ENCODE measurements at places on chromosomes 7 and 10. TPM values are rescaled to one million over a fixed set of nuclear protein-coding genes. Genes with fewer than 3 reads are reported as not detected.

DNA sequence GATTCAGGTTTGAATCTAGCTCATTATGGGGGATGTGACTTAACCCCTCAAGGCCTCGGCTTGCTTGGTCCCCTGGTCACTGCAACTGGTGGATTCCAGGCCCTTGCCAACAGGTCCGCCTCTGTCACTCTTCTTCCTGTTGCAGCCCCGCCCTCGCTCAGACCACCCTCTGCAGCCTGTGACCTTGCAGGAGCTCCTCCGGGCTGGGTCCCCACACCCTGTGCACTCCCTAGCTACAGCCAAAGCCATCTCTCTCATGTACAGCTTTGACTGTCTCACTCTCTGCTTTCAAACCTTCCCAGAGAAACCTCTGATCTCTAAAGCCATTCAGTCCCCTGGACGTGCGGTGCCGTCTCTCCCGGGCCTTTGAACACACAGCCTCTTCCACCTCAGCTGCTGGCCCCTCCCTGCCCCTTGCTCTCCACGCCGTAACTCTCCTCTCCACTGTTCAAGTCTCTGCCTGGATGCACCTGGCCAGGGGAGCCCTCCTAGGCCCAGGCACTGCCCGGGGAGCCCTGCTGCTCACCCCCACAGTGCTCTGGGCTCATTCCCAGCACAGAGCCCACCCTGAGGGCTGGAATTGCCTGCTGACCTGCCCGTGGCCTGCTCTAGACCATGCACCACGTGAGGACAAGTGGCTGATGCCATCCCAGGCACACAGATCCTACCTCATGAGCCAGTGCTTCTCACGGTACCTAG, 485.8 kb upstream of the FOXK1 start:
- no peak overlapping the region for H3K4me3 ChIP-seq
- H3K36me3 ChIP-seq = no peaks in the 10 kb centered on the region

GRCh38 chr7:132131196-132131595, 445.1 kb downstream of the PLXNA4 start:
- no peaks in the 10 kb centered on the region for H3K36me3 ChIP-seq
- no peak for DNase-seq
- H3K4me1 ChIP-seq = no peaks in the 10 kb centered on the region
- no peak overlapping the region for H3K4me3 ChIP-seq

BMS1 gene
- total RNA-seq = 17.3 TPM

- H3K27ac ChIP-seq = no peak overlapping the region
- H3K4me1 ChIP-seq = no peaks in the 10 kb centered on the region
- H3K36me3 ChIP-seq = no peaks in the 10 kb centered on the region
- H3K4me3 ChIP-seq = no peak overlapping the region
- no peak for DNase-seq
Observed at GRCh38 chr10:120514035-120514620, 57.1 kb downstream of the PLPP4 start.

DNA sequence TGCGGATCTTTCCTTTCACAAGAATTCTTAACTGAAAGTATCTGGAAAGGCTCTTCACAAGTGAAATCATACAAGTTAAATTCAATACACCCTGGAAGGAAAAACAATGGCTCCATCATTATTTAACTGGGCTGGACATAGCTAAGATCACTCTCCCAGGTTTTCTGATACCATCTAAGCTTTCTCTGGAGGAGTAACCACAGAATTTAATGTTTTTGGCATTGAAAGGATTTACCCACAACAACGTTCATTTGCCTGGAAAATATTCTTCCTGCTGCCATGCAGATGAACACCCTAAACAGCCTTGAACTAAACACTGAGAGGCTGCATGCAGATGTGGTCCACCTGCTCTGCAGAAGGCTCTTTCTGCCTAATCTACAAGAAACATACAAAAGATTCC, 4.3 kb downstream of the NEBL start:
- no peak overlapping the region for H3K27ac ChIP-seq
- H3K27me3 ChIP-seq = no peaks in the 10 kb centered on the region
- H3K36me3 ChIP-seq = no peaks in the 10 kb centered on the region
- no peaks in the 10 kb centered on the region for H3K4me1 ChIP-seq
- DNase-seq = no peak
- H3K4me3 ChIP-seq = no peak overlapping the region

- no peak for DNase-seq
- H3K36me3 ChIP-seq = no peaks in the 10 kb centered on the region
- no peaks in the 10 kb centered on the region for H3K4me1 ChIP-seq
Observed at GRCh38 chr10:13945390-13946208, 358.8 kb downstream of the PRPF18 start.

DNA sequence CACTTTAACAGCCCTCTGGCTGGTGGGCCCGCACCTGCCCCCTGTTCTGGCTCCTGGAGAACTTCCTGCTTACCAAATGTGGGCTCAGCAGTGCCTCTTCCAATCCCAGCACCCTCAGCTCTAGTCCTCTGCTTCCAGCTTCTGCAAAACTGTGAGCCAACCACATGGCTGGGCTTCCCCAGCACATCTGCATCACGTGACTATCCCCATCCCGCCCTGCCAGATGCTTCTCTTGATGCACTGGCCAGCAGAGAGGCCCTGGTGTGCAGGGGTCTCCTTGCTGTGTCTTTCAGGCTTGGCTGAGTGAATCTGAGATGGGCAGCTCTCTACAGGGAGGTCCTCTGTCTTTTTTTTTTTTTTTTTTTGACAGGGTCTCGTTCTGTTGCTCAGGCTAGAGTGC, 43.8 kb upstream of the DMBT1 start:
- DNase-seq = no peak
- no peak overlapping the region for H3K27ac ChIP-seq
- H3K4me3 ChIP-seq = no peak overlapping the region
- no peaks in the 10 kb centered on the region for H3K36me3 ChIP-seq
- H3K27me3 ChIP-seq = no peaks in the 10 kb centered on the region

DNA sequence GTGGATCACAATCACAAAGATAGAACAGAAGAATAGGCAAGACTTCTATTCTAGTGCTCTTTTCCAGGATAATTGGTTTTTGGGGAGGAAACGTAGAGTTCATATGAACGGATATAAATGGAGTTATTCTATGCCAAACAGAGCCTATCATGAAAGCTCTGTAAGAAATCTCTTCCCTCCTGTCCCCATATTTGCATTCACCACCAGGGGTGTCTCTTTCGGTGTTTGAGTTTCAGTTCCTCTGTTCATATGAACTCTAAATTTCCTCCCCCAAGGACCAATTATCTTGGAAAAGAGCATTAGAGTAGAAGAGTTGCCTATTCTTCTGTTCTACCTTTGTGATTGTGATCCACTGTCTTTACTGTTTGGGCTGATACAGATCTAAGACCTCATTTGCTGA, 48.3 kb upstream of the CDC14C start:
- H3K36me3 ChIP-seq = no peaks in the 10 kb centered on the region
- H3K27me3 ChIP-seq = no peaks in the 10 kb centered on the region
- H3K4me3 ChIP-seq = no peak overlapping the region
- no peak for DNase-seq
- H3K4me1 ChIP-seq = no peaks in the 10 kb centered on the region

CC2D2B gene
- not detected for total RNA-seq
